ENCODE measurements at places on chromosomes 2 and 18.

DNA sequence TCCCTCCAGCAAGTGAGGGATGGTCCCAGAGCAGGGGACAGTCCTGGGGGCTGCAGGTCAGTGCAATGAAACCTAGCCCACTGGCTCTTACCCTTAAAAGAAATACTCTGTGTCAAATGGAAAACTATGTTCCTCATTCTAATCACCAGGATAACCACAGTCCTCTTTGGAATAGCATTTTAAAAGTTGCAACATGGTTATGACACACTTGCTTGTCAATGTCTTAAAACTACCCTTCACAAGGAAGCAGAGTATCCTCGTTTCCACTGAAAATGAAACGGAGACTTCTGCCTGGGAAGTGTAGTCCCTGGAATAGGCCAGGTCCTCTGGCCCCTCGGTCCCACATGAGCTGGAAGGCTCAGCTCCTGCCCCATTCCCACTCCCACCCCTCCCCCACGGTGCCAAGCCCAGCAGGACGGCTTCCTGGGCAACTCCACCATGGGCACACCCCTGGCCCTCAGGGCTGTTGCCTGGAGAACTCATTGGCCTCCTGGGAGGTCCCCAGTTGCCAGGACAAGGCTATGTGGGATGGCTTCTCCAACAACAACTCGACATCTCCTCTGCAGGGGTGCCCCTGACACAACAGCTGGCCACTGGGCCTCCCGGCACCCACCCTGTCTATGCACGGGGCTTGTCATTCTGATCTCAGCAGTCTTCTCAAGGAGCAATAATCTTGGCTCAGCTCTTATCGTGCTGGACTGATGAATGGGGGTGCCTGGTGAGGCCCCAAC, 38.3 kb upstream of the ST3GAL5 start:
- DNase-seq, result no peak

DNA sequence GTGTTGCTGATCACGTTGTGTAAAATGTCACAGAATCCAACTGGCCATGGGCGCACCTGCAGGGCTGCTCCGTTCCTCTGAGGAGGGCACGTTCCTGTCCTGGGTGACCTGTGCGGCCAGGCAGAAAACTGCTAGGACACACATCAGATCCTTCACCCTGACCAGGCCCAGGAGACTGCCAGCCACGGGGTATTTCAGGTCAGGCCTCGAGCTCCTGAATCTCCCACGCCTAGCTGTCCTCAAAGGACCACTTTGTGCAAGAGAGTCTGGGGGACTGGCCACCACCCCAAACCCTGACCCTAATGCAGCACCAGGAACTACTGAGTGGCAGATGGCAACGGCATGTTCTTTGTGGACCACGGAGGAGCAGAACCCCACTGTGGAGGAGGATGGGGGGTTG, 11.1 kb downstream of the PRLH start:
- DNase-seq, result no peak

GRCh38 chr2:176158186-176158591, 1.1 kb downstream of the HOXD3 start:
- no peak for DNase-seq

GRCh38 chr2:8863331-8863953, 26.0 kb upstream of the KIDINS220 start:
- DNase-seq, result no peak

DNA sequence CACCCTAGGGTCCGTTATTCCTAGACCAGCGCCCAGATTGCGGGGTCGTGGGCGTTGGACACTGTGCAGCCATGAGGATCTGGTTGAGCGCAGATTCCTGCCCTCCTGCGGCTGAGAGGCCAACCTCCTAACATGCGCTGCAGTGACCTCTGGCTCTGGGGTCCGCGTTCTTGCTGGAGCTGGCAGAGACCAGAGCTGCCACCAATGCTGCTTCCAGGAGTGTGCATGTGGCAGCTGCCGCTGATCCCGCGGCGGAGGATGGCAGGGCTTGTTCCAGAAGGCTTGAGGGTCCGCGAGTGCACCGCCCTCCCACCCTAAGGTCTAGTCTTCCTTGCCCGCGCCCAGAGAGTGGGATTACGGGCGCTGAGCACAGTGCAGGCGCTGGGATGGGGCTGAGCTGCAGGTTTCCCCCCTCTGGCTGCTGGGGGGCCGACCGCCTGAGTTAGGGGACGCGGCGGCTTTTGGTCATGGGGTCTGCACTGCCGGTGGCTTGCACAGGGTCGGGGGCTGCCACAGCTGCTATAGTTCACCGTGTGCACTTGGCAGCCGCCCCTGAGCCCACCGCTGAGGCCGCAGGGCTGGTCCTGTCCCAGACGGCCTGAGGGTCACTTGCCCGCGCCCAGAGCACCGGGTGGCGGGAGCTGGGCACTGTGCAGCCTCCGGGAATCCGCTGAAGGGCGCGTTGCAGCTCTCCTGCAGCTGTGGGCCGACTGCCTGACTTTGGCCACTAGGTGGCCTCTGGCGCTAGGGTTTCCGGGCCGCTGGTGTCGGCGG, 145.9 kb downstream of the CCDC74A start:
- DNase-seq, result peak; percentile 78

Data from A549 (cell line).